Activated CD4-positive, alpha-beta T cell treated with anti-CD3 and anti-CD28 coated beads for 1 hour (primary cell): ENCODE measurements at places on chromosomes 2 and 18.

DNA sequence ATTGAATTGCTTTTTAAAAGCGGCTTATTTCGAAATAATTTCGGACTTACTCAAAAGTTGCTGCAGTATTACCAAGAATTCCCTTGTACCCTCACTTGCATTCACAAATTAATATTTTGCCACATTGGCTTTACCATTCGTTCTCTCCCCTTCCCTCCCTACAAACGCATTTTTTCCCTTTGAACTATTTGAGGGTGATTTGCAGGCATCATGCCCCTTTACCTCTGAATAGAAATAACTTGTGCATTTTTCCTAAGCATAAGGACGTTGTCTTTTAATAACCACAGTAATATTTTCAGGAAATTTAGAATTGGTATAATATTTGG is 608 bp downstream of the CCDC138 start:
- DNase-seq = no peak

DNA sequence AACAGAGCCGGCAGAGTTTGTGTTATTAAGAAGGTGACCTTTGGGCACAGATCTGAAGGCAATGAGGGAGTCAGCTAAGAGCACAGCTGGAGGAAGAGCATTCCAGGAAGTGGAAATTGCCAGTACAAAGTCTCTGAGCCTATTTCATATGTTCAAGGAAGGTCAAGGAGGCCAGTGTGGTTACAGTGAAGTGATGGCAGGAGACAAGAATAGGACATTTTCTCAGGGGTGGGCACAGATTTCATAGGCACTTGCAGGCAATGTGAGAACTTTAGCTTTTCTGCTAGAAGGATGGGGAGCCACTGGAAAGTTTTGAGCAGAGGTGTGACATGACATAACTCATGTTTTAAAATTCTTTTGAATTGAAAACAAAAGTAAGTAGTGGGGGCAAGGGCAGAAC is 50.3 kb downstream of the ARHGAP25 start:
- DNase-seq = no peak

DNA sequence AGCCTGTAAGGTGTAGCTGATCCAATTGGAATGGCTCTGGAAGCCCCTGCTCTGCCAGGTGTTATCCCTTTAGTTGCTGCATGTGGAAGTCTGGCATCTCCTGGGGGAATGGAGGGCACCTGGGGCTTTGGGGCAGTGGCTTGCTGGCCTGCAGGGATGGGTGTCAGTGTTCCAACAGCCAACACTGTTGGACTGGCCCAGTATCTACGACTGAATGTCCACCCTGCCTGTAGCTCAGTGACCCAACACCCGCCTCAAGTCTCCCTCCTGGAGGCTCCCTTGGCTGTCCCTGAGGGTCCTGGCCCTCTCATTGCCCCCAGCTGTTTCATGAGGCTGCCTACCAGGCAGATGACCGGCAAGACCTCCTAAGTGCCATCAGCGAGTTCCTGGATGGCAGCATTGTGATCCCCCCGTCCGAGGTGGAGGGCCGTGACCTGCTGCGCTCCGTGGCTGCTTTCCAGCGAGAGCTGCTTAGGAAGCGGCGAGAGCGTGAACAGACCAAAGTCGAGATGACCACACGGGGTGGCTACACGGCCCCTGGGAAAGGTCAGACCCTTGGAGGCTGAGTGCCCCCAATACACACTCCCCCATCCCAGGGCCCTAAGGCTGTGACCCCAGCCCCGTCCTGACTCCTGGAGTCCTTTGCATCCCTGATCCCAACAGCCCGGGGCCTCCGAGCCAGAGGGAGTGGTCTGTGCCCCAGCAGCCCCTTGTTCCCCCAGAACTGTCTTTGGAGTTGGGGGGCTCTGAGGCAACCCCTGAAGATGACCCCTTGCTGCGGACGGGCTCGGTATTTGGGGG is 7.7 kb downstream of the SLC4A3 start:
- DNase-seq = no peak

- DNase-seq = peak; percentile 24
Measured at GRCh38 chr2:191625016-191625415, 52.9 kb upstream of the NABP1 start.

- DNase-seq = no peak
Measured at GRCh38 chr2:40208463-40208862, 243.4 kb downstream of the SLC8A1 start.

DNA sequence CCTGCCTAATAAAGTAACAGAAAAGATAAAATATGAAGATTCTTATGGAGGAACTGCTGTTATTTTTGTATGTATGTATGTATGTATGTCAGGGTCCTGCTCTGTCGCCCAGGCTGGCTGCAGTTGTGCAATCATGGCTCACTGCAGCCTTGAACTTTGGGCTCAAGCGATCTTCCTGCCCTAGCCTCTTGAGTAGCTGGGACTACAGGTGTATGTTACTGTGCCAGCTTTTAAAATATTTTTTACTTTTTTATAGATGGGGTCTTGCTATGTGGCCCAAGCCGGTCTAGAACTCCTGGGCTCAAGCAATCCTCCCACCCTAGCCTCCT is 26.7 kb downstream of the ANKRD29 start:
- no peak for DNase-seq

DNA sequence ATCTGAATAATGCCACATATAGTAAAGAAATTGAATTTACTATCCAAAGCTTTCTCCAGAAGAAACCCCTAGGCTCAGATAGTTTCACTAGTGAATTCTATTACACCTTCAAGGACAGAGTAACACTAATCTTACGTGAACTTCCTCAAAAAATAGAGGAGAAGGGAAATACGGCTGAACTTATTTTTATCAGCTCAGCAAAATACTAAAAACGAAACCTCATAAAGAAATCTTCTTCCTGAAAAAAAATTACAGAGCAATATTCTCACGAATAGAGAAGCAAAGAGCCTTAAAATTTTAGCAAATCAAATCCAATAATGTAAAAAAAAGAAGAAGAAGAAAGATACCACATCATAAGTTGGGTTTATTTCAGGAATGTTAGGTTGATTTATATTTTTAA is 14.7 kb downstream of the CAPN13 start:
- no peak for DNase-seq

GRCh38 chr2:54945391-54946219 is 104.6 kb downstream of the RTN4 start:
- no peak for DNase-seq

DNA sequence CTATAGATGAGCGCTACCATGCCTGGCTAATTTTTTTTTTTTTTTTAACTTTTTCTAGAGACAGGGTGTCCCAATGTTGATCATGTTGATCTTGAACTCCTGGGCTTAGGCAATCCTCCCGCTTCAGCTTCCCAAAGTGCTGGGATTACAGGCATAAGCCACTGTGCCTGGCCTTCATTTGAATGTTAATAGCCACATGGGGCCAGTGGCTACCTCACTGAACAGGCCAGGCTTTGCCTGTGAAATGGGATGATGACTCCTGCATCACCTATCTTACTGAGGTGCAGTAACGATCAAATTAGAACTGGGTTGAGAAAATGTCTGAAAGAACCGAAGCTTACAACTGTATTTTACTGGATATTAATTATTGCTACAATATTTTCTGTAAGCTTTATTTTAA is 278.7 kb downstream of the TCF4 start:
- no peak for DNase-seq
